ENCODE measurements at places on chromosomes 16 and 17.

DNA sequence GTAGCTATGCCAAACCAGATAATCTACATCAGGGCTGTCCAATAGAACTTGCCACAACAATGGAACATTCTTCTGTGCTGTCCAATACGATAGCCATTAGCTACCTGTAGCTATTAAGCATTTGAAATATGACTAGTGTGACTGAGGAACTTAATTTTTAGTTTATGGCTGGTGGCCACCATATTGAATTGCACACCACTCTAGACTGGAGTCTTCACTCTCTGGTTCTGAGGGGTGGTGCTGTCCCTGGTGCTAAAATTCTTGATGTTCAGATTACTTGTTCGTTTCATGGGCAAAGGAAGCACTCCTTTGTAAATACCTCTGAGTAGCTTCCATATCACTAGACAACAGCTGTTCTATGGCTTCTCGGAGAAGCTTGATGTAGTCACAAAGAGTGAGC lies 296.6 kb downstream of the NPIPA8 start:
- no peak for DNase-seq

DNA sequence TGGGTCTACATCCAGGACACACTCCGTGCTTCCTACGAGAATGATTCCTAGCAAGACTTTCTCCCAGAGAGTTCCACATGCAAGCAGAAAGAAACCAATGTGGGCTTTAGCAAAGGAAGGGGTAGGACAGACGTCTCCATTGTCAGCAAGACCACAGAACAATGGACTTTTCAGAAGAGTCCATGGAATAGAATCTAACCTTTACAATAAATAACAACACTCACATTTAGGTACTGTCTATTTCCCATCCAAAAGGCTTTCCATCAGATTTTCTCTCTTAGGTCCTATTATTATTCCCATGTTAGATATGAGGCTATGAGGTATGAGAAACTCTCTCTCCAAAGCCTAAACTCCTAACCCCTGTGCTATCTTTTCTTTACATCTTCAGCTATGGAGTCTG lies 360.9 kb downstream of the GRIN2A start:
- DNase-seq = no peak

- DNase-seq = no peak
Measured at GRCh38 chr17:38960402-38960801, 6.8 kb downstream of the FBXO47 start.

- no peak for DNase-seq
Measured at GRCh38 chr17:17800504-17801021, 36.2 kb downstream of the SREBF1 start.

DNA sequence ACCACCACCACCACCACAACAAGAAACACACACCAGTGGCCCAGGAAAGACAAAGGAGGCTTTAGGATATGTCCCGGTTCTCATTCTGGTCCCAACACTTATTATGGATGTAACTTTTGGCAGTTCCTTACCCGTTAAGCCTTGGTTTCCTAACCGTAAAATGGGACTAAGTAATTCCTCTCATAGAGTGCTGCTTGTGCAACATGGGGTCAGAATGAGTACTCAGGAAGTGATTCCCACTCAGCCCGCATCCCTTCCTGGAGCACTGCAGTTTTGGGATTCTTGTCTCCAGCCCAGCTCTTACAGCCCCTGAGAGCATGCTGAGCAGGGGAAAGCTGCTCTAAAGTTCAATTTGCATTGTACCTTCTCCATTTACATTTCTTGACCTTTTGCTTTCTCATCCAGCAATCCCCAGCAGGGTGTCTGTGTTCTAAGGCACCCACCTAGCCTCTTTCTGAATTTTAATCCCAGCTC lies 262.6 kb downstream of the PRKCA start:
- no peak for DNase-seq

- DNase-seq = no peak
Measured at GRCh38 chr16:15822957-15823356, 33.9 kb downstream of the MYH11 start.

All from activated CD8-positive, alpha-beta memory T cell treated with anti-CD3 and anti-CD28 coated beads for 1 hour (primary cell).